ENCODE measurements at places on chromosomes 3 and 15. TPM values are rescaled to one million over a fixed set of nuclear protein-coding genes. Genes with fewer than 3 reads are reported as not detected.

CPLX3 gene
- not detected for total RNA-seq

PARP9 gene
- 8.7 TPM for total RNA-seq

TMEM207 gene
- not detected for total RNA-seq

CTDSPL gene
- total RNA-seq: 61.4 TPM

SATB1 gene
- 8.7 TPM for total RNA-seq
